ENCODE measurements at places on chromosomes 16 and 17. TPM values are rescaled to one million over a fixed set of nuclear protein-coding genes. Genes with fewer than 3 reads are reported as not detected.
A peak's percentile ranks its signal among the peaks of the same experiment; 100 is the strongest.

GRCh38 chr16:50267651-50268050 lies 1.3 kb downstream of the ADCY7 start:
- peaks cover 19% of the 10 kb centered on the region for H3K36me3 ChIP-seq
- DNase-seq: no peak
- H3K27me3 ChIP-seq: no peaks in the 10 kb centered on the region
- H3K27ac ChIP-seq: peak overlapping the region; percentile 92

DNA sequence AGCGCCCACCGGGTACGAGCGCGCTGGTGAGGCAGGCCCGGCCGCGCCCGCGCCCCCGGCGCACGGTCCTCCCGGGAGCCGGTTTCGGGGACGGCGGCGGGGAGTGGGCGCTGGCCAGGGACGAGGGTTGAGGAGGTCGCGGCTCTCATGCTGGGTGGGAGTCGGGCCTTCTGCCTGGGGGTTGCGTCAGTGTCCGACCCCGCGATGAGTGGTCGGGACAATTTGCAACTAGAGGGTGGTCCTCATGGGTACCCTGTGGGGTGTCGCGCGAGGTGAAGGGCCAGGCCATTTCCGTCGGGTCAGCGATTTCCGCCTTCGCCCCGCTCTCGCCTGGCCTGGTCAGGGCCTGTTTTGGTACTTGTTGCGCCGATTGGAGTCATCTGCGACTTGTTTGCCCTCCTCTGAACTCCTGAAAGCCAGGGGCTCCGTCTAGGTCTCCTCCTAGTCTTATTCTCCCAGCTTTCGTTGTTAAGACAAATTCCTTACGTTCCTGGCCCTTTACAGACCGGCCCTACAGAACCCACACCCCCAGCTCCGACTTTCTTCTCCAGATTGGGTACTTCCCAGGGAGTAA lies 14.9 kb downstream of the NAA60 start:
- DNase-seq: no peak
- no peaks in the 10 kb centered on the region for H3K27me3 ChIP-seq
- peak overlapping the region; percentile 87 for H3K4me3 ChIP-seq

DNA sequence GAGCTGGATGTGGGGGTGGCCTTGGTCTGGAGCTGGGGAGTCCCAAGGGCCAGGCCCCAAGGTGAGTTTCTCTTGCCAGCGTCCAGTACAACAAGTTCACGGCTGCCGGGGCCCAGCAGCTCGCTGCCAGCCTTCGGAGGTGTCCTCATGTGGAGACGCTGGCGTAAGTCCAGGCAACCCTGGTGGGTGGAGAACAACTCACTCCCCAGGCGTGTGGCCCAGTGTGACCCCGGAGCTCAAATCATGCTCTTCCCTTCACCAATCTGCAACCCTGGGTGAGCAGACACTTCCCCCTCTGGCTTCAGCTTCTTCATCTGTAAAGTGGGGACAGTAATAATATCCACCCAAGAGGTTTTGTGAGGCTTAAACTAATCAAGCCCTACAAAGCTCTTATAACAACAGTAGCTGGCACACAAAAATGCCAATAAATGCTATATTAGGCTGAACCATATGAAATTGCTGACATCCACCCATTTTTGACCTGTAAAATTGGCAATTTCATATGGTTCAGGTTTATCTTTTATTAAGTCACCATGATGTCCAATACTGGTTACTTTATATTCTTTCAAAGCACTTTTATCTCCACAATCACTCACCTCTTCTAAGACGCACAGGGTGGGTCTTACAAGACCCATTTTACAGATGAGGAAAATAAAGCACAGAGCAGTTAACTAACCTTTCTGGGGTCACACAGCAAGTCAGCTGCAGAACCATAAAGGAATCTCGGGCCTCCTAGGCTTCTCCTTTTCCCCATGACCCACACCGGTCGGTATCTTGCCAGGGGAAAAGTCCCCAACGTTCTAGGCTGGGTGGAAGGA lies 19.7 kb downstream of the DEXI start:
- peaks cover 26% of the 10 kb centered on the region for H3K36me3 ChIP-seq
- no peak for DNase-seq
- no peak overlapping the region for H3K27ac ChIP-seq
- no peaks in the 10 kb centered on the region for H3K27me3 ChIP-seq
- H3K4me1 ChIP-seq: peaks cover 8% of the 10 kb centered on the region
- H3K4me3 ChIP-seq: no peak overlapping the region

- peaks cover 69% of the 10 kb centered on the region for H3K27me3 ChIP-seq
- DNase-seq: no peak
- peak overlapping the region; percentile 82 for H3K4me3 ChIP-seq
- no peak overlapping the region for H3K27ac ChIP-seq
- peaks cover 12% of the 10 kb centered on the region for H3K36me3 ChIP-seq
Measured at GRCh38 chr16:54927125-54928015, 3.3 kb upstream of the IRX5 start.

DNA sequence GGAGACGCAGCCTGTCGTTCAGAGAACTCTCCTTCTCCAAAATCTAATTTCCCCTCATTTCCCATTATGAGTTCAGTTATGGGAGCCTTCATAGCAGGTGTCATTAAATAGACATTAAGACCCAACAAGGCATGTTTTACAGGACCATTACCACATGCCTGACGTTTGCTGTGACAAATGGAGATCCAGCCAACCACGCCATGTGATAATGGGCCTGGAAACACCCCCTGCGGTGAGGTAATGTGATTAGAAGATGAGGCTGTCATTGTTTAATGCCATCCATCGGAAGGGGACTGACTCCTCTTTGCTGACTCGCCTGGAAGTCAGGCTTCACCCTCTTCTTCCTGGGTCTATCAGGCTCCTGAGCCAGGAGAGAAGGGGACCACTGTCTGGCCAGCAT lies 76.9 kb downstream of the WSCD1 start:
- no peaks in the 10 kb centered on the region for H3K4me1 ChIP-seq
- no peak overlapping the region for H3K4me3 ChIP-seq
- H3K27ac ChIP-seq: no peak overlapping the region

GRCh38 chr16:18003033-18003432 lies 333.5 kb downstream of the NPIPA8 start:
- no peak overlapping the region for H3K27ac ChIP-seq
- no peak for DNase-seq
- H3K27me3 ChIP-seq: no peaks in the 10 kb centered on the region
- H3K4me3 ChIP-seq: no peak overlapping the region

DNA sequence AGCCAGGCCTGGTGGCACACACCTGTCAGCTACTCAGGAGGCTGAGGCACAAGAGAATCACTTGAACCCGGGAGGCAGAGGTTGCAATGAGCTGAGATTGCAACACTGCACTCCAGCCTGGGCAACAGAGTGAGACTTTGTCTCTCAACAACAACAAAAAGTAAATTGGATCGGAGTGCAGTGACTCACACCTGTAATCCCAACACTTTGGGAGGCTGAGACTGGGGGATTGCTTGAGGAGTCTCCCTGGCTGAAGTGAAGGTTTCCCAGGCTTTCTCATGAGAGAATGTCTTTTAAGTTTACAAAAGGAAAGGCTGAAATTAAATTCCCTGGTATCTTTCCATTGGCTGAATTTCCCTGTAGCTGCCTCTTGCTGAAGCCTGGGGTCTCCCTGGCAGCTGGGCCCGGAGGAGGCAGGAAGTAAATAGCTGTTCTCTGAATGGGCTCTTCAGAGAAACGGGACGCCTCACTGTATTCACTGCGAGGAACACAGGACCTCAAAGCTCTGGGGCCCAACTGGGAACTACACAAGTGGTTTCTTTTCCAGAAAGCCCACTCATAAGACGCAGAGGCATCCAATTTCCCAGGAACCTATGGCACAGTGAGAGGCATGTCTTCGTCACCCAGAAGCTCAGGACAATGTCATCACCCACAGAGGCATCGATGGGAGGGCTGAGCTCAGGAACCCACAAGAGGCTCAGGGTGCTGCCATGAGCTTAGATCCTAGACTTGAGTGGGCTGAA lies 77.4 kb upstream of the SMURF2 start:
- no peaks in the 10 kb centered on the region for H3K27me3 ChIP-seq
- H3K27ac ChIP-seq: no peak overlapping the region
- H3K4me3 ChIP-seq: no peak overlapping the region
- peaks cover 12% of the 10 kb centered on the region for H3K4me1 ChIP-seq
- no peaks in the 10 kb centered on the region for H3K36me3 ChIP-seq

- H3K27me3 ChIP-seq: peaks cover 12% of the 10 kb centered on the region
- no peak overlapping the region for H3K4me3 ChIP-seq
- no peak for DNase-seq
- no peak overlapping the region for H3K27ac ChIP-seq
Measured at GRCh38 chr16:86117756-86118155, 218.8 kb downstream of the IRF8 start.

DNA sequence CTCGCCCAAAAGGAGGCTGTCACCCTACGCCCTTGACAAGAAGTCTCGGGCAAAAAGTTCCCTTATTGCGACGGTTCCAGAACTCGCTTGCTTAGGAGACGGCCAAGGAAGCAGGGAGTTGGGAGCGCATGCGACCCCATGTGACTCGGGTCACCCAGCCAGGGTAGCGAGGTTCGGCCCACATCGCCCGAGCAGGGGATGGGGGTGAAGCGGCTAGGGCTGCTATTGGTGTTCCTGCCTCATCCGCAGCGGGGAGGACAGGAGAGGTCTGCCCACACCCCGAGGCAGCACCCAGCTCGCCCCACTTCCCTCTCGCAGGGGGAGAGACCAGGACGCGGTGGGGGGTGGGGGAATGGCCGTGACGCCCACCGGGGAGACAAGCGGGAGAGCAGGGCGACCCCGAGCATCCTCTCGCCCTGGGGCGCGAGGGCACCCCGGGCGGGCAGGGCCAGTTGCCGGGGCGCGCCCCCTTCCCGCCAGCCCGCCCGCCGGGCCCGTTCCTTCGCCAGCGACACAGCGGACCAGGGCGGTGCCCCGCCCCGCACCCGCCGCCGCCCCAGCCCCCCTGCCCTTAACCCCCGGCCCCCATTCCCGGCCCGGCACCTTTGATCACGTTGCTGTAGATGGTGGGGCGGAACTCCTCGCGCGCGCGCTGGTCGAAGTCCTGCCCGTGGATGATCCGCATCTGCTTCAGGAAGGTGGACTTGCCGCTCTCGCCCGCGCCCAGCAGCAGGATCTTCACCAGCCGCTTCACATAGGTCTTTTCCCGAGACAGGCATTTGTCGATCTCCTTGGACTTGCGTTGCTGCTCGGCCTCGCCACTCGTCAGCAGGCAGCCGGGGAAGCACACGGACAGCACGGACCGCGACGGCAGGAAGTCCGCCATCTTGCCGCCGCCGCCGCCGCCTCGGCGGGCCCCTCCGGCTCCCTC lies 567 bp downstream of the GNA13 start:
- peak overlapping the region; percentile 99 for H3K27ac ChIP-seq
- peaks cover 40% of the 10 kb centered on the region for H3K4me1 ChIP-seq

CEP295NL gene
- not detected for total RNA-seq

NPB gene
- 0.28 TPM for total RNA-seq

C16orf92 gene
- total RNA-seq: not detected

HAP1 gene
- total RNA-seq: 0.23 TPM
